ENCODE measurements at places on chromosomes 2 and 18.

DNA sequence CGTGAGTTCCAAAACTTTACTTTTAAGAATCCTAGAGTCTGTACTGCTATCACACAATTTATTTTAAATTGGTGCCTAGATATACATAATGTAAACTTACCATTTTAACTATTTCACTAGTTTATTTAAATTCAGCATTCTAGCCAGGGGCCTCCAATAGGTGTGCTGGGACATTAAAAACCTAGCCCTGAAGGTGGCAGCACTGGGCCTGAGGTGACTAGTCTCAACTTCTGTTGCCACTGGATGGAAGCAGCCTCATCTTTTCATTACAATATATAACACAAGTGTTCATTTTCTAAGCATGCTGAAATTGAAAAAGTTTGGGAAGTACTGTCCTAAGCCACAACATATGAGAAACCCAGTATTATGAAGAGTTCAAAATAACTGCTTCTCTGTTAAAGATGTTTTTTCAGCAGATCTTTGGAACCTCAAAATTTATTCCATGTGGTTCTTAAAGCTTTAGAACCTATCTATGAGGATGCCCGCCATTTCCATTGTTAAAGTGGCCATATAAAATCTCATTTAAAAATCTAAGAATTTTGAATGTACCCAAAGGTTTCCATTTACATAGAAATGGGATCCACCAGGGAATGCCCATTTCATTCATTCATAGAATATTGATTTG lies 2.9 kb upstream of the RBBP8 start:
- peak; percentile 75 for DNase-seq

GRCh38 chr18:21330122-21330701 lies 88.2 kb downstream of the GREB1L start:
- no peak for DNase-seq

GRCh38 chr18:52888014-52888413 lies 548.0 kb downstream of the DCC start:
- DNase-seq: no peak

GRCh38 chr2:38708900-38709566 lies 42.1 kb downstream of the SRSF7 start:
- no peak for DNase-seq

- DNase-seq: peak; percentile 45
Measured at GRCh38 chr2:188969236-188969635, 4.9 kb upstream of the COL3A1 start.

- no peak for DNase-seq
Measured at GRCh38 chr2:42566837-42567321, 1.6 kb upstream of the MTA3 start.

- DNase-seq: no peak
Measured at GRCh38 chr2:83565181-83565580, 893.9 kb downstream of the SUCLG1 start.

DNA sequence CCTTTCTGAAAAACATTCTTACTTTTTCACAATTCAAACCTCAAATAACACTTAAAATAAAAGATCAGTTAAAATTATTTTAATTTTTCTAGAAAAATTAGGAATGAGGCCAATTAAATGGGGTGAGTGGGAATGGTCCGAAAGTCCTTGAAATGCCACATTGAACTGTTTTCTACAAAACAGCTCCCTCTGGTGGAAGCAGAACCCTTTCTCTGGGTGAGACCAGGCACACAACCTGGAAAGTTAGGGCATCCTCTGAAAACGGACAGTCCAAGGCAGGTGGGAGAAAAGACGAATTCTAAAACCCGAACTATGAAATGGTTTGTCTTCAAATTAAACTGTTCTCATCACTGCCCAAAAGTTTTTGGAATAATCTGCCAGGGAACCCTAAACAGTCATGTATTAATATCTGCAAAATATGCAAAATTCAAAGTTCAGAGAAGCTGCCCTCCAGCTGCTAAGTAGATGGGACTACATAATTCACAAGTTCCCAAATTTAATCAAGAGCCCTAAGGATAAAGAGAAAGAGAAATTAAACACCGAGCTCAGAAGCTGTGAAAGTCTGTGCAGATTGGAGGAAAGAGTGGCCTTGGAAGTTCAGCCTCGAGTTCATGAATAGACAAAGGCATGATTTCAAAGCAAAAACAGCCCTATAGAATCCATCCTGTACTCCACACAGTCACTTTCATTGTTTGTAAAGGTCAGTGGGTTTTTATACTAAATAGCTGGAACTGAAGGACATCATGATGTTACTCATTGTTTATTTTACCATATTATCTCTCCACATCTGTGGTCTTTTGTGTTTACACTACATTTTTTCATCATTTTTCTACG lies 108.3 kb downstream of the PIEZO2 start:
- DNase-seq: peak; percentile 70

Data from SJCRH30 (cell line).